Thymus (tissue), 14 donors: ENCODE measurements at places on chromosomes 11 and 22.
A peak's percentile ranks its signal among the peaks of the same experiment; 100 is the strongest.

DNA sequence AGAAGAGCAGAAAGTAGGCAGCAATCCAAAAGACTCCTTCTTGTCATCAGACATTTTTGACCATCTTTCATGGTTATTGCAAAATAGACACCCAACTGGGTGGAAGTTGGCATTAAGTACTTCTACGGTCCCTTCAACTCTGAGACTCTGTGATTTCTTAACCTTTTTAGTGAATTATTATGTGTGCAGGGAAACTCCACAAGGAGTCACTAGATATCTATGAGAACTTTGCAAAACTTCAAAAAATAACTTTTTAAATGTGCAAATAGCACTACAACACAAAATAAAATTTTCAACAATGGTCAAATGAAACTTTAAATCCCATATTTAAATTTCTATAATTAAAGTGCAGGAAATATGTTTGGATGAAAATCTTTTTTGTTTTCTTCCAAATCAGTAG is 88.7 kb downstream of the SLC17A6 start:
- DNase-seq, result no peak

GRCh38 chr11:128956401-128957201 is 13.9 kb upstream of the TP53AIP1 start:
- peak; percentile 20 for DNase-seq

DNA sequence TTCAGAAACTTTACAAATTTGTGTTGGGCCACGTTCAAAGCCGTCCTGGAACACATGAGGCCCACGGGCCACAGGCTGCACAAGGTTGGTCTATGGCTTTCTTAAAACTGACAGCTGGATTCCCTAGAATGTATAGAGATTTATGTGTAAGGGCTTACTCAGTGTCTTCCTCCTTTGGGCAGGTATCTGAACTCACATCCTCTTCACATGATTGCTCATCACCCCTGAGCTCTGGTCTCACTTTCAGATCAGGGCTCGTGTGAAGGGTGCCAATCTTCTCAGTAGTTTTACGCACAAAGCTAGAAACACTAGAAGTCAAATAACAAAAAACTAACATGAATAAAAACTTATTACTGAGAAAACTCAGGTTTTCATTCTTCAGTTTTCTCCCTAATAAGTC is 27.1 kb downstream of the HPS5 start:
- no peak for DNase-seq

GRCh38 chr11:21484039-21484438 is 708.8 kb upstream of the ANO5 start:
- no peak for DNase-seq

- DNase-seq, result no peak
Measured at GRCh38 chr22:17369439-17370025, at the start of gene CECR2. TSS of gene CECR2 (plus strand) at chr22:17369460. CDS start at chr22:17369784, 324 bp downstream.

DNA sequence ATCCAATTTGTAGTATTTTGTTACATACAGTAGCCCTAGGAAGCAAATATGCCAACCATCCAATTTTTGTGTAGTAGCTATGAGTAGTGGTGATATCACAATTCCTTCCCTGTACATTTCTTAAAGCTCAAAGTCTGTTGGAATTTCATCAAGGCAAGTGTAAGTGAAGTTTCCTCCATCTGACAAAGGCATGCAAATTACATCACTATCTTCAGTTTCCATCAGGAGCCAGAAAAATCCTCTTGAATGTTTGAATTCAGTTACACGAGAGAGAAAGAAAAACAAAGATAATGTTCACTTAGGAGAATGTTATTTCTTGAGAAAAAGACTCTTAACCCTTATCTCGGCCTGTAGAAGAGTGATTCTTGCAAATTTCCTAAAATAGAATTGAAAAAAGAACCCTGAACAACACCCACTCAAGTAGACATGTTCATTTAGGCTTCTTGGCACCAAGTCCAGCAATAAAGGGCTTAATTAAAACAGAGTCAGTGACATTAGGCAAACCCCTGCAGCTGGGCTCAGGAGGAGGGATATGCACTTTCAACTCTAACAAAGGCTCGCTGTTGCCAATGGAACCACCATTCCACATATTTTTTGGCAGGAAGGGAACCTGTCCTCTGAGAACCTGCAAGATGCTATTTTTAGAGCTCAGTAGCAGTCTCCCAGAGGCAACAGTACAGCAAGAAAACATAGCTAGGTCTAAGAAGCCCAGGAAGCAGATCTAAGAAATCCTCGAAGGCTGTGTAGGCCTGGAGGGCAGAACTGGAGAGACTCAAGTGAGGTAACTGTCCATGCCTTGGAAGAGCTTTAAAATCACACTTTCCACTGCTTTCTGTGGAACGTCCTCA is 144.6 kb downstream of the CCDC81 start:
- no peak for DNase-seq

DNA sequence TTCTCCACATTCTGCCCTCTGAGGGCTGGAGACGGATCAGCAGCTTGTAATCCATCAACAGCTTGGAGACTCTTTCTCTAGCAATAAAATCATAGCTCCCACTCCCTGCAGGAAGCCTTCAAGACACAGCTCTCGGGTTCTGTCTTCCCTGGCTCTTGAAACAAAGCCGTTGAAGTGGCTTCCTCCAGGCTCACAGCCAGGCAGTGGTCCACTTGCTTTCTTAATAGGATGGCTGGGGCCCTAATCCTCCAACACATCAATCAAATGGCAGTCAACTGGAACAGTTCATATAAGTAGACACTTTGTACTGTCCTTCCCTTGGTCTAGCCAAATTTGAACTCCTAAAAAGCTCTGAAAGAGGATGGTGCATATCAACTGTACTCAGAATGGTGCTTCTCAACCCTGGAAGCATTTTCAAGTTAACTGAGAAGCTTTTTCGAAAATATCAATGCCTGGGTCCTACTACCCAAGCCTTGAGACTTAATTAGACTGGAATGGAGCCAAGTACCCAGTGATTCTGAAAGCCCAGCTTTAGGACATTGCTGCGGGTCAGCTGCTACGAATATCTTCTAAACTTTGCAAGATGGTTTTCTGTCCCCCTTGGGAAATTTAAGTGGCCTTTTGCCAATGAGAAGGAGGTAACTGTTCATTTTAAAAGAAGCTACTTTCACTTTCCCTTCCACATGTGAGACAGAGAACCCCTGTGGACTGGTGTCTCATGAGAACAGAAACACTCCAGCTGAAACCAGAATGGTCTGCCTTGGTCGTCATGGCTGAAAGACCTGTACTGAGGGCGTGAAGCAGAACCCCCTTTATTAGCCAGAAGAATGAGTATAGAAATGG is 74.7 kb downstream of the SC5D start:
- peak; percentile 40 for DNase-seq

GRCh38 chr11:19076744-19077589 is 16.4 kb upstream of the MRGPRX2 start:
- peak; percentile 26 for DNase-seq

- DNase-seq, result no peak
Measured at GRCh38 chr11:74546752-74547151, 45.6 kb upstream of the POLD3 start.

DNA sequence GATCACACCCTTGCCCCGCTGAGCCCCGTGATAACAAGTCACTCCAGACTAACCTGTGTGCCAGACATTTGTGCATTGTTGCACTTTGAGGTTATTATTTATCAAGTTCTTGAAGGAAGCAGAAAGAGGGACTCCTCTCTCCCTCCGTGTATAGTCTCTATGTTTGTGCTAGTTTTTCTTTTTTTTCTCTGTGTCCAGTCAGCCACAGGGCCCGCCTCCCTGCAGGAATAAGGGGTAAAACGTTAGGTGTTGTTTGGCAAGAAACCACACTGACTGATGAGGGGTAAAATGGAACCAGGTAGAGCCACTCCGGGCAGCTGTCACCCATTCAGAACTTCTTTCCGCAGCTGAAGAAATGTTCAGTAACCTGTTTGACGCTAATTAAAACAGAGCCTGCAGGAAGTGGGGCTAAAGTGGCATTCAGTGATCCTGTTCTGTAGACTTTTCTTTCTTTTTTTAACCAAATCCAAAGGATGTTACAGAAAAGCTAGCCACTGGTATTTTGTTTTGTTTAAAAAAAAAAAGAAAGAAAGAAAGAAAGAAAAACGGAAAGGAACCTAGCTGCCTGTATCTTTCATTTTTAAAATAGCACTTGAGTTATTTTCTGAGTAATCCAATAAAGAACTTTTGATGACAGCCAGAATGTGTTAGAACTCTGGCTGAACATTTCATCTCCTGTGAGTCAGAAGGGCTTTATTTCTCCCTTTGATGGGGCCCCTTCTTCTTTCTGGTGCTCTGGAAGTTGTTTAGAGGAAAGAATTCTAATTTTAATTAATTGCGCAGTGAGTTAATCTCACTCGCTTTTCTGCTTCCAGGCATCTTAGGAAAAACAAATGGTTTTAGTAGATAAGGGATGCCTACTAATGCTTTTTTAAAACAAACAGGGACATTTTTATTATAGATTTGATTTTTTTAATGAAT is 58.2 kb downstream of the COMMD9 start:
- DNase-seq, result no peak

GRCh38 chr11:32341620-32342613 is 93.4 kb downstream of the WT1 start:
- no peak for DNase-seq

- DNase-seq, result no peak
Measured at GRCh38 chr11:36736103-36736502, 138.1 kb upstream of the RAG2 start.

GRCh38 chr22:17239156-17239701 is 20.0 kb upstream of the ADA2 start:
- no peak for DNase-seq

GRCh38 chr11:112499881-112500204 is 239.2 kb upstream of the PLET1 start:
- DNase-seq, result no peak

- peak; percentile 28 for DNase-seq
Measured at GRCh38 chr22:40764763-40765441, 54.2 kb downstream of the SLC25A17 start.

DNA sequence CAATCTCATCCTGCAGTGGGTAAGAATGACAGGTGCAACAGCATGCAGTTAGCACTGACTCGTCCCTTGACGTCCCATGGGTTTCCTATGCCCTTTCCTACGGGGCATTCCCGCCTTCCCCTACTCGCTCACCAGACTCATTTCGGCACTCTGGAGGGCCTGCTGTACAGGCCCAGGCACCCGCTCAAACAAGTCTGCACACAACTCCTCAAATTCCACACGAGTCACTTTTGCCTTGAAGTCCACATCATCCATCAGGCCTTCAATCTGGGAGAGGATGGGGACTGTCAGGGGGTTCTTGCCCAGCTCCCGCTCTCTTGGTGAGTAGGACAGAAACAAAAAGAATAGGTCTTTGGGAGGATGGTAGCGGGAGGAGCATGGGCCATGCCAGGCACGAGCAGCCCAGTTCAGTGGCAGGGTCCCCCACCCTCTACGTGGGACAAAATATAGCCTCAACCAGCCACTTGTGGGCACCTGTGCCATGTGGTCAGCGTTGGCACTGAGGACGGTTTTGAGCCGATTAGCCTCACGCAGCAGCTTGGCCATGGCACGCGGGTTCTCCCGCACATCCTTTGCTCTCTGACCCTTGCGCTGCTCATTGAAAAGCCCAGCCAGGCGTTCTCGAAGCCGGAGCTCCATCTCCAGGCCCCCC is 4.7 kb downstream of the HYOU1 start:
- no peak for DNase-seq

DNA sequence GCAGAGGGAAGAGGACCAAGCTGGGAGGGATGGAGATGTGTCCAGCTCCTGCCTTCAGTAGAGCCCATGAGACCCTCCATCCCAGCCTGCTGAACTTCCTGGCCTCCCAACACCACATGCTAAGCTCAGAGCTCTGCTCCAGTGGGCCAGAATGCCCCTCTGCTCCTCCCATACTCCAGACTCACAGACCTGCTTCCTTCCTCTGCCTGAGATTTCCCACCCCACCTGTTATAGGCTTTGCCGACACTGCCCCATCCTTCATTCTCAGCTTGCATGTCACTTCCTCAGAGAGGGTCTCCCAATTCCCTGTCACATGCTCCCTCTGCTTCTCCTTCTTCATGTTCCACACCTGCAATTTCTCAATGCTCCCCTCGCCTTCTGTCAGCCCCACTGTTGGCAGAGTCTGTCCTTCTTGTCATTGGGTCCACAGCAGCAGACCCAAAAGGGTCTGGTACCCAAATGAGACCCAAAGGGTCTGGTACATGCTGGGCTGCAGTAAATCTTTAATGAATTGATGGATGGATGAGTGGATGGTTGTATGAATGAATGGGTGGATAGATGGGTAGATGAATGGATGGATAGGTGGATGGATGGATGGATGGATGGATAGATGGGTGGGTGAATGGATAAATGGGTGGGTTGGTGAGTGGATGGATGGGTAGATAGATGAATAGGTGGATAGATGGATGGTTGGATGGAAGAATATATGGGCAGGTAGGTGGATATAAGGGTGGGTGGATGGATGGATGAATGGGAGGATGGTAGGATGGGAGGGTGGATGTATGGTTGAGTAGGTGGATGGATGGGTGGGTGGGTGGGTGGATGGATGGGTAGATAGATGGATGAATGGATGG is 105.3 kb upstream of the FGF3 start:
- no peak for DNase-seq

- DNase-seq, result no peak
Measured at GRCh38 chr11:32571039-32571438, 12.6 kb upstream of the EIF3M start.

- DNase-seq, result no peak
Measured at GRCh38 chr11:117720061-117720511, 76.9 kb downstream of the DSCAML1 start.

- DNase-seq, result no peak
Measured at GRCh38 chr11:46291441-46292150, 14.1 kb downstream of the CREB3L1 start.

DNA sequence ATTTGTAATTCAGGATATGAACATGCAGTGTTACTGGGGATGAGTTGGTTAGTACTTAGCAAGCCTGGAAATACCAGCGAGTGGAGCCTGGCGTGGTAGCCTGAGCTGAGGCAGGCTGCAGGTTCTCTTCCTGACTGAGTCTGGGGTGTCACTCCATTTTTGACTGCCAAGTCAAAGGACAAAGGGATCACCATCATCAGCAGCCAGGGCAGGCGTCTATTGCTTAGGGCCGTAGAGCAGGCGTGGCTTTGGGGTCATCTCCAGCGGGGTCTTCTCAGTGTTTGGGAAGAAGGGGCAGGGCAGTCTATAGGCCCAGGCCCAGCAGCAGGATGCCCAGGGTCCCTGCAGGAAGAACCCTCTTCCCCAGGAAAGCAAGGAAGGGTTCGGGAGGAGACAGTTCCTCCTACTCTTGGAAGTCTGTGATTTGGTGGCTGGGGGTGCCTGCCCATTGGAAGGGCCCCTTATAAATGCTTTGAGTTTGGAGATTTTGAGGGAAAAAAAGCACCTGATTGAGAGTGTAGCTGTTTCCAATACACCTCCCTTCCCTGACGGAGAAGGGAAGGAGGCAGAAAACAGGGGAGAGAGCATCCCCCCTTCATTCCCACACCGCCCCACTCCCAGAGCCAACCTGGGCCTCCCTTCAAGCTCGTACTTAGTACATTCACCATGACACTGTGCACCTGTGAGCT is 51.5 kb upstream of the SPATA19 start:
- DNase-seq, result no peak

GRCh38 chr11:132030896-132031295 is 660.5 kb downstream of the NTM start:
- DNase-seq, result no peak
